ENCODE measurements at places on chromosomes 5 and 9.
A peak's percentile ranks its signal among the peaks of the same experiment; 100 is the strongest.

DNA sequence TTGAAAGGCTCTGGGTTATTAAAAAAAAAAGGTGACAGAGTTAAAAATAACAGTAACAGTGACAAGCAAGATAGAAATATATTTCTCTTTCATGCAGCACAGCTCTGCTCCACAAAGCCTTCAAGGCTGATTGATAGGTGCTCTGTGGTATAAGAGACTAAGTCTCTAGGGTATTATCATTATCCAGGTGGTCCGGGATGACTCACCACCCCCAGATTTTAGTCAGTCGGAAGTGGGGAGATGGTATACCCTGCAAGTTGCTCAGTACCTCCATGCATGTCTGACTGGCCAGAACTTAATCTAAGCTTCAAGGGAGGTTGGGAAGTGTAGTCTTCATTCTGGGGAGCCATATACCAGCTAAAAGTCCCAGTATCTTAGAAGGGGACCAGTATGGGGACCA, 76.1 kb downstream of the SLC1A3 start:
- no peak for DNase-seq

- DNase-seq: no peak
Measured at GRCh38 chr9:126413391-126414068, 86.9 kb downstream of the MVB12B start.

DNA sequence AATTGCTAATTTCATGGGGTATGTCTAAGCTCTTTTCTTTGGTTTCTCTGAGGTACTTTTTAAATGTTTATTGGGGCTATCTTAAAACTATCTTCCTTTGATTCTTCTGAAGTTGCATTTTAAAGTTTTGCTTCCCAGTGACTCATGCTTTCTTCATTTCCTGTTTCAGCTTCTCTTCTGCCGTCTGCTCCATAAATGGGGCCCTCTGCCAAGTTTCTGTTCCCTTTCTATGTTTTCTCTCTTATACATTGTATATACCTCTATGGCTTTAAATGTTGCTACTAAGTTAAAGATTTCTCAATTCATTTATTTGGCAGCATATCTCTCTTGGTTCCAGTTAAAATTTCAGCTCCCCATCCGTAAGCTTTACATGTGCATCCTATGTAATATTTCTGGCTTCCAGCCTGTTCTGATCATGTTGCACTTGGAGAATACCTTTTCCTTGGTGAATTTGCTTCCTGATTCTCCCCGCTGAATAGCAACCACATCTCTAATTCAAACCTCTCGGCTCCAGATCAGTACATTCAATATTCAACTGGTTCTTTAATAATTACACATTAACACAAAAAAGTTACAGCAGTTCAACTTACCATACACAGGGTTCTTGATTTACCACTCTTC, 125.3 kb downstream of the ST8SIA4 start:
- DNase-seq: peak; percentile 27

DNA sequence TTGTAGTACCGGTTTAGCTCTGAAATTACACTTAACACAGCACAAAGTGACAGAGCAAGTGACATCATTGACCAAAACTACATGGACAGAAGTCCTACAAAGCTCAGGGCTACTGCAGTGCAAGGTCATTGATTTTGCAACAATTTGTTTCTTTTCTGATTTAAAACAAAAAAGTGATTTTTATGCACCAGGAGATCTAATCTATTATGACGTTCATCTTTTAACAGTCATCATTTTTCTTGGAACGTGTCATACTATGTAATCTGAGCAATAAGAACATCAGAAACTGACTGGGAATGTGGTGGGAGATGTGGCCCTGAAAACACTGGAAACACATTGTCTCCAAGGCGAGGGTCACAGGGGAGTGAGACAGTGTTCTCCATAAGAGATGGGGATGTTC, 17.4 kb upstream of the ZFAND5 start:
- no peak for DNase-seq

DNA sequence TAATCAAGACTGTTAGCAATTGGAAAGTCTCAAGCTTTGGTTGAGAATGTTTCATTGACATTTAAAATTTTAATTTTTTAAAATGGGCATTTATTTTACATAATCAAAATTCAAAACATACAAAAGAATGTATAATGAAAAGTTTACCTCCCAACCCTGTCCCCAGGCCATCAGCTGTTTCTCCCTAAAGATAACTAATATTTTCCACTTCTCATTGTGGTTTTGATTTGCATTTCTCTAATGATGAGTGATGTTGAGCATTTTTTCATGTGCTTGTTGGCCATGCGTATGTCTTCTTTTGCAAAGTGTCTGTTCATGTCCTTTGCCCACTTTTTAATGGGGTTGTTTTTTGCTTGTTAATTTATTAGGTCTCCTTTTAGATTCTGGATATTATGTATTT, 11.4 kb upstream of the MACIR start:
- DNase-seq: no peak

DNA sequence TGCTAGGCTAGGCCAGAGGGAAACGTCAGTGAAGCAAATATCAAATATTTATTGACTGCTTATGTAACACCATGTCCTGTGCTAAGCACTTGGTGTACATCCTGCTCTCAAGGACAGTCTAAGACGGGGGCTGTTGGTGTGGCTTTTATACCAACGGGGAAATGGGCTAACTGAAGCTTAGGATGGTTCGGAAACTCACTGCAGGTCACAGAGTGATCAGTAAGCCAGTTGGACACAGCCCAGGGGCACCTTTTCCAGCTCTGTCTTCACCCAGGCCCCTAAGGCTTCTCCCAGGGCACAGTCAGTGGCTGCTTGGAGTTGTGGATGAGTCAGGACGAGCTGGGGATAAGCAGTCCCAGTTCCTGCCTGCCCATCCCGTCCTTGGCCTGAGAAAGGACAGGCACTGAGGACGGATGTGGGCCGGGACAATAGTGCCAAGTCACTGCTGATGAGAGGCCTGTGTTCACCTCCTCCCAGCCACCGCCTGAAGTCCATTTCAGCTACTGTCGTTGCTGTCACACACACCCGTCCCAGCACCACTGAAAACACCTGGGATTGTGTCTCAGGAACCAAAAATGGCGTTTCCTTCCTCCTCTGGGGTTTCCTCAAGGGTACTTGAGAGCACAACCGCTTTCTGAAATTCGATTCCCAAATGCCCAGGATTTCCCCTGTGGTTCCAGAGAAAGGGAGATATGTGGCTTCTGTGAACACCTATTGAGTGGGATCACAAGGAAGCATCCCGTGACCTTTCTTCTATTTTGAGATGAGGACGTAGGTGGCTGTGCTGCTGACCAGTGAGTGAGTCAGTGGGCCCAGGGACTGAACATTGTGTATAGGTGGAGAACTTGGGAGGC, 17.5 kb upstream of the SPRY4 start:
- DNase-seq: no peak

DNA sequence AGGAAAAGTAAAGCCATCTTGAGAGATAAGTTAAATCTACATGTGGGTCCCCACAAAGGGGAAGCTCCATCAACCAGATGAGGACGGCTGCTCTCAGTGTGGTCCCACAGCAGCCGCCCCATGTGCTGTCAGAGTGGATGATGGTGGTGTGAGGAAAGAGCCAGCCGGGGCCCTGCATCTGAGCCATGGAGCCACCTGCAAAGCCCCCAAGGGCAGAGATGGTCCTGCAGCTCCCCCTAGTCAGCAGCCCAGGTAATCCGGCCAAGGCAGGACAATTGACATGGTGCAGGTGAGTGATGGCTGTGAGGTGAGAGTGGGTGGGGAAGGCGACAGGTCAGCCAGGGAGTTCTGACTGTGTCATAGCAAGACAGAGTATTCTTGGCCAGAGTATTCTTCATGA, 458.8 kb downstream of the ICE1 start:
- no peak for DNase-seq

- no peak for DNase-seq
Measured at GRCh38 chr9:89853931-89854330, 249.1 kb downstream of the GADD45G start.

- DNase-seq: no peak
Measured at GRCh38 chr9:36029202-36029601, 7.5 kb upstream of the RECK start.

DNA sequence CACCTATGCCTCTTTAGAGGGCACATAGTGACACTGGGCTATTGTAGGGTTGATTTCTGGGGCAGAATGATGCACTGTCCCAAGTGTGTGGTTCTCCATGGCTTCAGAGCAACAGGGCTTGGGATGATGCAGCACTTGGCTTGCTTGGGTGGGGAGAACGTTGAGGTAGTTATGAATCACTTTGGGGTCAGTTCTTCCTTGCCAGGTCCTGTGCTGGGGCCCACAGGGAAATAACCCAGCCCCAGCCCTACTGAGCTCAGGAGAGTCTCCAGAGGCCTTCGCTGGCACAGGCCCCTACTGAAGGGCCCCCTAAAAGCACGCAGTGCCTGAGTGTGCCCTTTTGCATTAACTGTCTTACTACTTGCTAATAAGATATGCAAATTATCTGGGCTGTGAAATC, 24.2 kb downstream of the JADE2 start:
- DNase-seq: no peak

- DNase-seq: peak; percentile 42
Measured at GRCh38 chr5:76303921-76304320, 99.2 kb upstream of the IQGAP2 start.

DNA sequence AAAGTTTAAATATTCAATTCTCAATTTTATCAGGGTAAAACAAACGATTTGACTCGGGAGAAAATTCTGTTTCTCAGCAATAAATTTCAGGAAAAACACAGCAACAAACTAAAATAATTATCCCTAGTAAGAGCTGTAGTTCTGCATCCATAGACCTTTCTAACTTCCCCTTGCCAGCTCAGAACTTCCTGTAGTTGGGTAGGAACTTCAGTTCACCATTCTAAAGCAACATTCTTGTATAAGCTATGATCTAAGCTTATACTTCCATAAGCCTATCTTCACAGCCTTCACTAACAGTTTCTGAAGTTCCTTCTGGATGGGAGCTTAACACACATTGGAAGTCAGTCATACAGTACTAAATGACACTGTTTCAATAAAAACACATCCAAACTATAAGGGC, 96.6 kb downstream of the UBAP2 start:
- no peak for DNase-seq

DNA sequence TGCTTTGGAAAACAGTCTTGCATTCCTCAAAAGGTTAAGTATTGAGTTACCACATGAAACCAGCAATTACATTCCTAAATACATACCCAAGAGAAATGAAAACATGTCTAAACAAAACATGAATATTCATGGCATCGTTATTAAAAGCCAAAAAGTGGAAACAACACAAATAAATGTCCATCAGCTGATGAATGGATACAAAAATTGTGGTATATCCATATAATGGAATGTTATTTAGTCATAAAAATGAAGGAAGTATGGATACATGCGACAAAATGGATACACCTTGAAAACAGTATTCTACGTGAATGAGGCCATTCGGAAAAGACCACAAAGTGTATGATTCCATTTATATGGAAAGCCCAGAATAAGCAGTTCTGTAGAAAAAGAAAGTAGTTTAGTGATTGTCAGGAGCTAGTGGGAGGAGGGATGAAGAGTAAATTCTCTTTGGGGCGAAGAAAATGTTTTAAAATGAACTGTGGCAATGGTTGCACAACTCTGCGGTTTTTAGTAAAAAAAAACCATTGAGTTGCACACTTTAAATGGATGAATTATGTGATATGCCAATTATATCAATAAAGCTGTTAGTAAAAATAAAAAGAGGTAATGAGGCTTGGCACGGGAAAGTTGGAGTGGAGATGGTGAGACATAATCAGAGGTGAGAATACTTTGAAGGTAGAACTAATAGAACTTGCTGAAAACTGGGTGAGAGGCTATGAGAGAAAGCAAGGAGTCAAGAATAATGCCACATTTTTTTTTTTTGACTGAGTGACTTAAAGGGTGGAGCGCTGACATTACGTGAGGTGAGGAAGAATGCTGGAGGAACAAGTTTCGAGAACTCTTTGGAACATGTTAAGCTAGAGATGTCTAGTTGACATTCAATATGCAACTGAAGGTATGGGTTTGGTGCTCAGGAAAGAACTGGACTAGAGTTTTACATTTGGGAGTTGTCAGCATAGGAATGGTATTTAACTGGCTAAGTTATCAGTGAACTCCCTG, 194.9 kb upstream of the ZNF608 start:
- DNase-seq: no peak

GRCh38 chr9:130870491-130871381, 25.9 kb downstream of the QRFP start:
- DNase-seq: no peak

DNA sequence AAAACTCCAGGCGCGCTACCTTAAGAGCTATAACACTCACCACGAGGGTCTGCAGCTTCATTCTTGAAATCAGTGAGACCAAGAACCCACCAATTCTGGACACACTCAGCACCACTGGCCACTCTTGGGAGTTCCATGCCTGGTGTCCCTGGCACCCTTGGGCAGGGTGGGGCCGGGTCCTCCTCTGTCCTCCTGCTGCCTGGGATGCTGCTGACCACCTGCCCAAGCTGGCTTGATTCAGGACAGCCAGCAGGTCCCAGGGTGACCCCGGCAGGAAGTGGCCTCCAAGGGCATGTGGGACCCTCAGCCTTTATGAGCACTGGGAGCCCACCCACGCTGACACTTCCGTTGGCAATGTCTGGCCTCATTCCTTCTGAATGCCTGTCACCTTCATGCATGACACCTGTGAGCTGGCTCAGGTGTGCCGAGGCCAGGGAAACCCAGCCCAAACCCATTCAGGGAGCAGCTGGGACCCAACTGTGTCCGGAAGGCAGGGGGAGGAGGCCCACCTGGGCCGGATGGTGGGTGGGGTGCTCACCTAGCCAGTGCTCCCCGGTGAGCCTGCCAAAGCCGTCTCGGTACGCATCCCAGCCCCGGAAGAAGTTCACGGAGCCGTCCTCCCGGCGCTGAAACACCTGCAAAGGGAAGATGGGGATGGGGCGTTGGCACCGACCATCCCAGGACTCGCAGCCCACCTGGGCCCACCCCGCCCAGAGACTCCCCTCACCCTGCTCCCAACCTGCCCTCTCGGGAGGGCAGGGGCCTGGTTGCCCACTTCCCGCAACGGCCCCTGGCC, 14.8 kb upstream of the QRFP start:
- no peak for DNase-seq

DNA sequence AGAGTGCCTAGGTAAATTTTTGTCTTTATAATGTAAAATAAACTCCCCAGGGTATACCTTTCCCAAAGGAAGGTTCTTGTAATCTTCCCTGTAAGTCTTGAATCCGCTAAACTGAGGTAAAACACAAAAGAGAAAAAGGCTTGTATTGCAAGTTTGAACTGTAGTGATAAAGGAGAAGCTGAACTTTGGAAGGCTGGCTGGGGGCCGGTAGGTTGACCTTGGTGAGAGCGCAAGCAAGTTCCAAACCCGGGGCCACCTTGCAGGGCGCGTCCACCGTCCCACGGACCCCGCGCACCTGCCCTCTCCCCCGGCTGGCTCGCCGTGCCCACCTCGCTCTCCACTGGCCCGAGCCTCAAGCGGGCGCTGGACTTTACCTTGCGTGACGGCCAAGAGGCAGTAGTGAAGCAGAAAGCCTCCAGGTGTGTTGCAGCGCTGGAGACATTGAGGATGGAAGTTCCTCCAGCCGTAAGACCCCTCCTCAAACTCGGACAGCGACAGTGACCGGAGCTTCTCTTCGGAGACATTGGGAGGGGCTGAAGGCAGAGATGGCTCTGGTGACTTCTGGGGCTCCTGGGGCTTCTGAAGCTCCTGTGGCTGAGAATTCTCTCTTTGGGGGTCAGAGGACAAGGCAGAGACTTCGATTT, 428 bp downstream of the SLCO4C1 start:
- no peak for DNase-seq
